Naive B cell (primary cell): ENCODE measurements at places on chromosomes 7 and 10.
A peak's percentile ranks its signal among the peaks of the same experiment; 100 is the strongest.

GRCh38 chr10:113169853-113170460 lies 219.9 kb downstream of the TCF7L2 start:
- peak; percentile 42 for DNase-seq

DNA sequence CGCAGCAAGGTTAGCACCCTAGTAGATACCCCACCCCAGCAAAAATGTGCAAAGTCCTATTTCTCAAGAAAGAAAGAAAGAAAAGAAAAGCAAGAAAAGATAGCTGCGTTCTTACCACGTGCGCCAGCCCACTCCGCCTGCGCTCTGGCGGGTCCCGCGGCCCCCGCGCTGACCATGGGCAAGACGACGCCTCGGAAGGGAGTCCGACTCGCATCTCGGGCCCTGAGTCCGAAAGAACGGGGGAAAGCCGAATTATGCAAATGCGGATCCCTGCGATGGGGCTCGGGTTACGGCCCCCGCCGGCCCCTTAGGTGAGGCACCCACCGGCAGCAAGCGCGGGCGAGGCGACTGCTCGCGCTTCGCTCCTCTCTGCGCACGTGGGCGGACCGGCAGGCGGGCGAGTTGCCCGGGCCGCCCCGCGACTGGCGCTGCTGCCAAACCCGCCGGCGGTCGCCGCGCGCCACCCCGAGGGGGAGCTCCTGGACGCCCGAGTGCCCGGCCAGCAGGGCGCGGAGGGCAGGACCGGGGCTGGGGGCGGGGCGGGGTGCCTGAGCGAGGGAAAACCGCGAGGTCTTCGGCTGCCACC lies 2.4 kb upstream of the EGR2 start:
- peak; percentile 55 for DNase-seq

- DNase-seq = no peak
These were observed 241.5 kb downstream of the WDR11 start for GRCh38 chr10:121092720-121093095.

- peak; percentile 79 for DNase-seq
These were observed 345.7 kb upstream of the KLF6 start for GRCh38 chr10:4130685-4131084.

- no peak for DNase-seq
These were observed 49.3 kb downstream of the EEPD1 start for GRCh38 chr7:36202398-36202797.
